H7 (cell line): ENCODE measurements at places on chromosomes 4 and X. TPM values are rescaled to one million over a fixed set of nuclear protein-coding genes. Genes with fewer than 3 reads are reported as not detected.

Gene ASMT
- total RNA-seq: 0.14 and 0.44 TPM in 2 replicates

Gene SLC16A2
- 78.7 and 86.9 TPM in 2 replicates for total RNA-seq

Gene EREG
- total RNA-seq: not detected in 2 replicates

Gene ARHGEF38
- total RNA-seq: not detected in 2 replicates

Gene MCF2
- 1.1 and 2.3 TPM in 2 replicates for total RNA-seq

Gene ESX1
- total RNA-seq: not detected in 2 replicates

Gene UGT2B11
- total RNA-seq: not detected in 2 replicates

Gene ODAM
- not detected in 2 replicates for total RNA-seq

Gene PNMA3
- 5.2 and 9.2 TPM in 2 replicates for total RNA-seq

Gene VCX3A
- total RNA-seq: 0.26 and 0.35 TPM in 2 replicates

Gene RAB39B
- total RNA-seq: 3.6 and 4.4 TPM in 2 replicates

Gene SPATA4
- total RNA-seq: not detected in 2 replicates

Gene NPNT
- 0.33 and 0.97 TPM in 2 replicates for total RNA-seq

Gene TCEAL2
- total RNA-seq: 3.2 and 7.5 TPM in 2 replicates

Gene MAML3
- total RNA-seq: 5.9 and 7.1 TPM in 2 replicates

Gene C1QTNF7
- total RNA-seq: 0.07 TPM in 1 of 2 replicates, not detected in the other

Gene TMPRSS11A
- total RNA-seq: 0.21 TPM in 1 of 2 replicates, not detected in the other

Gene ENPP6
- total RNA-seq: not detected in 2 replicates

Gene GLRA2
- not detected in 2 replicates for total RNA-seq

Gene KCND1
- 0.76 and 1.00 TPM in 2 replicates for total RNA-seq

Gene NOX1
- not detected in 2 replicates for total RNA-seq
